Activated naive CD4-positive, alpha-beta T cell (primary cell): ENCODE measurements at places on chromosomes 2 and 18.

GRCh38 chr2:21372654-21373053 lies 248.9 kb downstream of the TDRD15 start:
- no peak for DNase-seq

- DNase-seq, result no peak
These were observed 68.6 kb upstream of the BZW1 start for GRCh38 chr2:200743042-200743676.

- DNase-seq, result no peak
These were observed 976 bp upstream of the ACADL start for GRCh38 chr2:210226223-210226622.

DNA sequence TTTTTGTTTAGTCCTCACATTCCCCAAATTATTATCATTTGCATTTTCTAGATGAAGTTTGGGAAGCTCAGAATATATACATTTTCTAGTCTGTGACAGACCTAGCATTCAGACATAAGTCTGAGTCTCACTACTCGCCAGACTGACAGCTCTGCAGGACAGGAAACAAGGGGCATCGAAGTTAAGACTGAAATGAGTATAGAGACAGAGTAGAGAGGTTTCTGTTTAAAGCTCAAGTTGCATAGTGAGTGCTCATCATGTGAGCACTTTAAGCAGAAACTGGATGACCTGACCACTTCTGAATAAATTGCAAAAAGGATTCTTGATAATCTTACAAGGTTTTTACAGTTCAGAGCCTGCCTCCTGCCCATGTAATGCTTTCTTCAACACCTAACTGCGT lies 1.1 kb downstream of the HADHB start:
- no peak for DNase-seq

DNA sequence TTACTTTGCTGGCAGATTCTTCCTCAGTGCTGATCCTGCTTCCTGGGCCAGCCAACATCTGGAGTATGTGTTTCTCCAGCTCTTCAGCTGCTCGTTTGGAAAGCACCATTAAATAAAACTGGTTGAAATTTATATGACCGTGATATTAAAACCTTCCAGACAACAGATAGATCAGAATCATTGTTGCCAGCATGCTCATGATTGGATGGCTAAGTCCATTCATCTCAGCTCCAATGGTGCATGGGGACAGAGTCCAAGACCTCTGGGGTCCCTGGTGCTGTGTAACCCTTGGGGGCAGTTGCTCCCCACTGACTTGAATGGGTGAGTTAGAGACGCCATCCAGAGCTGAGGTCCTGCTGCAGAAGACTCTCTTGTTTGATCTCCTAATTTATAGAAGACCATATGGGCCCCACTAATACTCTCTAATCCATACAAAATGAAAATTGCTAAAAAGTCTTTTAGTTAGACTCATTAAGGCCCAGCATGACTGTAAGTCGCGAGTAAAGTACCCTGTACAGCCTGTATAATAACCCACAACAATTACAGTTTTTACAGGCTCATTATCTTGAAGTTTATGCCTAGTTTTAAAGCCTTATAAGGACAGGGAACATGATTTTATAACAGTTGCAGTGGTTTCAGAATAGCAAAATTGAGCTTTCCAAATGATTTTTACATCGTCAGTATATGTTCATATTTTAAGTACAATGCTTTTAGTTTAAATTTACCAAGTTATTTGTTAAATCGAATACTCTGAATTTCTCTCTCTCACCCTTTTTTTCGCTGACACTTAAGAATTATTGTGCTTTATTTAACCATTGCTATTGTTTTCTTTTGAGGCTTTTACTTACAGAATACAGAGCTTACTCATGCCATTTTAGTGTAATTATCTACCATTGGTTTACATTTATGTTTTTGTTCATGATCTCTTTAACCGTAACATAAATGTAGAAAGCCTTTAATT lies 60.0 kb downstream of the CABLES1 start:
- DNase-seq, result no peak

- DNase-seq, result no peak
These were observed 26.7 kb upstream of the SMIM21 start for GRCh38 chr18:75454022-75454795.

DNA sequence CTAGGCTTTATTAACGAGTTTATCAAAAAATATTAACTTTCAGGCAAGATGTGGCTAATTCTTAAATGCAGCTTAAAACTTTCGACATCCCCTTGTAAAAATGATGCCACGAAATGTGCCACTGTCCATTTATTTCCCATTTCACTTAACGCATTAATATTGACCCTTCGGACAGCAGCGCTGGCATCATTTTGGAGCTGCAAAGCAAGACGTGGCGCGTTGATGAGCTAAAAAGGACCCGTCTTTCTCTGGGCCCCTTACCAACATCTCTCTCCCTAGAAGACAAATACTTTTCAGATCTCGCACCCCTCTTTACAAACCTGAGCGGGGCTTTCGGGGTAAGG lies 367.9 kb downstream of the MTX2 start:
- no peak for DNase-seq

- DNase-seq, result no peak
These were observed 429.8 kb upstream of the CDH2 start for GRCh38 chr18:28606686-28607085.

DNA sequence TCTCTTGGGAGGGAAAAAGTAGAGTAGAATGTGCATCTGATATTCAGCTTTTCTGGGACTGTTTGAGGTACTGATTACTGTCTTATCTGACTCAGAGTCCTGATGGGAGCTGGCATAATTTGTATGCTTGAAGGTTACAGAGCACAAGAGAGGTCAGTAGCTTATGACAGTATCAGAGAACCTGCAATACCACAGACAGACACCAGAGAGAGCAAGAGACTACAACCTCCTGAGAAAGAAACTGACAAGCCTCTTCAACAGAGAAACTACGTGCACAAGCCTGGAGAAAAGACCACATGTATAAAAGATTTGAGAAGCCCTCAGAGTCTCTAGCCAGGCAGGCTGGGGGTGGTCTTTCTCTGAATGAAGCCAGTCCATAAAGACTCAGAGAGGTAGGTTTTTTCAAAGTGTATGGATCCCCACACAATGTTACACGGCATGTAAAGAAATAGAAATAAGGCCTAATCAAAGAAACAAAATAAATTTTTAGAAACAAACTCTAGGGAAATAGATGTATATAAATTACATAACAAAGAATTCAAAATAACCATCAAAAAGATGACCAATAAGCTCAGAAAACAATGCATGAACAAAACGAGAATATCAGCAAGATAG lies 568.3 kb downstream of the LRRTM4 start:
- DNase-seq, result no peak

DNA sequence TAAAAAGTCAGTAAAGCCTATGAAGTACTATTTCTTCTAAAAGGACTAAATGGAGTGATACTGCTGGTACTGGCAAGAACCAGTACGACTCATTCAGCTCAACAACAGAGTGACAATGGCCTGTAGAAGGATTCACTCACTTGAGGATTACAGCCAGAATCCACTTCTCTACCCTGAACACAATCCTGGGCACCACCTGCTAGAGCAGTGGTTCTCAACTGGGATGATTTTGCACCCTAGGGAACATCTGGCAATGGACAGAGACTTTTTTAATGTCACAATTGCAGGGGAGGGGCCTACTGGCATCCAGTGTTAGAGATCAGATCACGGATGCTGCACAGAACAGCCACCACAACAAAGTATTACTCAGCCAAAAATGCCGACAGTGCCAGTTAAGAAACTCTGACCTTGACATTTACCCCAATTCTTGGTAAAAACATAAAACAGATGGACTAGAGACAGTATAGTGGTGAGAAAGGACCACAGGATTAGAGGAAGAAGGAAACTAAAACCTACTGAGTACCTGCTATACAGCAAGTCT lies 5.0 kb downstream of the SPIRE1 start:
- DNase-seq, result no peak

DNA sequence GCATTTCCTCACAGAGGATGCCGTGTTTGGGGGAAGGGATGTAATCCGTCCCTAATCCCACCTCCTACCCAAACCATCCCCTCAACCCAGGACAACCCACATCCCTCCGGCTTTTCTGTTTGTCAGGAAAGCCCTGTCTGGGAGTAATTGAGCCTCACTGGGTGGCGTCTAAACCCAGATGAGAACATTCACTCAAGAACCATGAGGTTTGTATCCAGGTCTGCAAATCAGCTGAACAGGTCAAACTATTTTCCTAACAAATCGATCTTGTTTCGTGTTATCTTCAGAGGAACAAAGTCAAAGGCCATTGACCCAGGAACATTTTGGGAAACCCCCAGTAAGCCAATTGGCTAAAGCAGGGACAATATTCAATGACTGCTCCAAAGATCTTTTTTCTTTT lies 25.7 kb downstream of the CYP27C1 start:
- no peak for DNase-seq

DNA sequence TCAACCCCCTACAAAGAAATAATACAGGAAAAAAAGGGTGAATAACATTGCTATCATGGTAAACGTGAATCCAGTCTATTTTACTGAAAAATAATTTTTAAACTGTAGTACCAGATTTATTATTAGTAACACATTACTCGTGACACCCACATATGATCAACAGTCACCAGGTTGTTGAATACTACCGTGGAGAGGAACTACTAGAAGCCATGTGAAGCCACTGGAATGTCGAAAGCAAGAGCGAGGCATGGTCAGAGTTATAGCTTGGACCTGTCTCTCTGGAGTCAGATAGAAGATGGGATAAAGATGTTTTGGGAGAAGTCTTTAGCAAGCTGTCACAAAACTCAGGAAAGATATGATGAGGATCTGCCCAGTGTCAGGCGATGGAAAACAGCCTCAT lies 63.2 kb upstream of the EPB41L3 start:
- no peak for DNase-seq

DNA sequence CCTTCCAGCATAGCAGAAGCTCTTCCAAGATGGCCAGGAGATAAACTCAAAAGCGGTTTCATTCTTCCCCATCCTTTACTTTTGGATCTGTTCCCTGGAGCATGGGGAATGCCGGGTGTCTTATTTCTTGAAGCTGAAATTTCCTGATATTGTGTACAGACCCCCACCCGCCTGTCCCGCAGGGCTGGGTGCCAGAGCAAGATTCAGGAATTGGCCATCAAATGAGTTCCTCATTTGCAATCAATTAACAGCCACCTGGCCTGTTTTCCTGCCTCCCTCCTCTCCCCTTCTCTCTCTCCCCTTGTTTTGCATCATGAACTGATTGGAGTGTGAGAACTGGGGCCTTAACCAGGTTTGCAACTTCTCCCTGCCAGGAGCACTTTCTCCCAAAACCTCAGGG lies 202.1 kb downstream of the SH3RF3 start:
- DNase-seq, result no peak

DNA sequence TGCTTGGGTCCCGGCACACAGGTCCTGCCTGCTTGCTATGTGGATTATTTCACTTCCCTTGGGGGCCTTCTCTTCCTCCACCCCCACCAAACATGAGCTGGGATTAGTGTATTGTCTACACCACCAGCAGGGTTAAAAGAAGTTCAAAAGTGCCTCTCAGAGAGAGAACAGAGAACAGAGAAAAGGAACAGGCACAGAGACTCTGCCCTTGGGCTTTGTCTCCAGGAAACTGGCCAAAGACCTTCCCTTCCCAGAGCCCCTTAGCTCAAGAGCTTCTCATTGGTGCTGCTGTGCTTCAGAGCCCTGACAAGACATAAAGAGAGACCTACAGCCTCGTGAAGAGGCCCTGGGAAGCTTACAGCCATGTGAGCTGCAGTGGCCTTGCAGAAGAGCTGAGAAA lies 7.1 kb upstream of the FIGLA start:
- DNase-seq, result no peak

GRCh38 chr2:15155959-15156574 lies 405.1 kb downstream of the NBAS start:
- no peak for DNase-seq

DNA sequence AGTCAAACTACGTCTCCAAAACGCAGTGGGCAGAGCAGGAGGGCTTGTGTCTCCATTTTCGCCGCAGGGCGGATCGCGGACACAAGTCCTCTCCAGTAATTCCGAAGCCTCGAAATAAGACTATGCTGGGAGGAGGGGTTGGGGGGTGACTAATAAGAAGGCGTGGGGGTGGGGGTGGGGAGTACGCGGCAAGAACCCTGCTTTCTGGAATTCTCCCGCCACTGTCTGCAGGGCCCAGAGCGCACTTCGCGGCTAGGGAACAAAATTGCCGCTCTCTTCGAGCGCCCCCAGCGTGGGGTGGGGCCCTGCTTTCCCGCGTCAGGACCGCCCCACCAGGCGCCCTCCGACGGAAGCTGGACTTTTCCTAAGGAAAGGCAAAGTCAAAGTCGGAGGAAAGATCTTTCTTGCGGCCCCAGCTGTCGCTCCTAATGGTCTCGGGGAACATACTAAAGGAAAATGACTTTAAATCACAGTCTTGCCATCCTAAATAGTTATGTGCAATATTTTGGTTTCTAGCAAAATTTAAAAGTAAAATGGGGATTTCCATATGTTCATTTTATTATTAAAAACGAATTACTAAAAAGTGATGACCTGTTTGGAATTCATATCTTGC lies 11.9 kb downstream of the NR4A2 start:
- DNase-seq, result no peak

- DNase-seq, result no peak
These were observed 202.0 kb upstream of the SLC14A2 start for GRCh38 chr18:45413180-45413836.

- DNase-seq, result no peak
These were observed 53.7 kb upstream of the SLC4A10 start for GRCh38 chr2:161570424-161571050.

DNA sequence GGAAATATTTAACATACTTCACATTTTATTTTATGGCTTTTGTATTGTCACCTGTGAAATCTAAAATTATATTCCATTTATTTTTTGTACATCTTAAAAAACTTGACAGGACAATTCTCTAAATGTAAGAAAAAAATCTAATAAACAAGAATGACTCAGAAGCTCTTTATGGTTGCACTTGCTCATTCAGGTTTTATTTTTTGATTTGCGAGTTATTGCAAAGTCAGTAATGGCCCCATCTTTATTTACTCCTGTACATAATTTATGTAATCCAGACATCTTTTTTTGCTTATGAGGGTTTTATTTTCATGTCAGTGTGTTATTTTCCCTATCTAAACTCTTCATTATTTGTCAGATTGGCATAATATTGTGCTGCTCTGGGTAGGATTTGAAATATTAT lies 145.1 kb downstream of the MBD5 start:
- no peak for DNase-seq

DNA sequence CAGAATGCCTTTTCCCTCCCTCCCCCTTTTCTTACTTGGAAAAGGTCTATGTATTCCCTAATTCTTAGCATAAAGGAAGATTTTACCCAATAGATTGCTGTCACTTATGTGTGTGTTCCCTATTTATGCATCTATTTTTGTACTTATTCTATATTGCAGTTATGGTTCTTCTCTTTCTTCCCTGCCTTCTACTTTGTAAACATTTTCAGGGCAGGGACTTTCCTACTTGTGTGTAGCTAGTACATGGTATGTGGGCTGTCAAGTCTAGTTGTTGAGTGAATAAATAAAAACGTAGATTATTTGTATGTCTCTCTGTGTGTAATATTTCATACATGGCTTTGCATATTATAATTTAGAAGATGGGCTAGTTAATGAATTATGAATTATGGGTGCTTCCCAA lies 45.3 kb downstream of the PSMD14 start:
- DNase-seq, result no peak

- DNase-seq, result no peak
These were observed 85.7 kb downstream of the PXDN start for GRCh38 chr2:1658394-1659151.
